ENCODE measurements at places on chromosomes 2 and 18.
A peak's percentile ranks its signal among the peaks of the same experiment; 100 is the strongest.

GRCh38 chr2:30948130-30948529, 140.9 kb upstream of the CAPN13 start:
- DNase-seq: no peak

DNA sequence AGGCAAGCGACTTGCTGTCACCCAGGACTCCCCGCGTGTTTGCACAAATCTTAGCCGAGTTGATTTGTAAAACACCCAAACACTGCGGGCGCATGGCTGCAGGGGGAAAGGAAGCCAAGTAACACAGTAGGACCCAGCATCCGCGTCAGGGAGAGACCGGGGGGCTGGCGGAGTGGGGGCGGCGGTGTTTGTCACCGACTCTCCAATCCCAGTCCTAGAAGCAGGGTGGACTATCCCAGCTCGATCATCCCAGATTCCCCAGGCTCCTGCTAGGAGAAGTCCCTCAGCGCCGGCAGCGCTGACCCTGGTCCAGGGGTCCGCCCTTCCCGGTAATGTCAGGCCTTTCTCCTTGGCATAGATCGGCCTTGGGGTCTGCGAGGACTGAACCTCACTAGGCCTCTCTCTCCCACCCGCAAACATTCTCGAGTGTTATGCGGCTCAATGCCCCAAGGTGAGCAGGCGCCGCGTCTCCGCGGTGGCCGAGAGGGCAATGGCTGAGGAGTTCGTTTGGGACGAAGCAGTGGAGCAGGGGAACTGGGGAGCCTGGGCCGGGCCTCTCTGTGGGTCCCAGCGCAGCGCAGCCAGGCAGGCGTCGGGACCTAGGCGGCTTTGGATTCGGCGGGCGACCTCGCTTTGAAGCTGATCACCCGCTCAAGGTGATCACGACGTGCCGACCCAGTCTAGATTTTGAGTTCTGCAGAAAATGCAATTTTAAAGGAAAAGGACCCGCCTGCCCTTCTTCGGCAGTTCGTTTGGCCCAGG, 1.5 kb upstream of the GDF7 start:
- no peak for DNase-seq

DNA sequence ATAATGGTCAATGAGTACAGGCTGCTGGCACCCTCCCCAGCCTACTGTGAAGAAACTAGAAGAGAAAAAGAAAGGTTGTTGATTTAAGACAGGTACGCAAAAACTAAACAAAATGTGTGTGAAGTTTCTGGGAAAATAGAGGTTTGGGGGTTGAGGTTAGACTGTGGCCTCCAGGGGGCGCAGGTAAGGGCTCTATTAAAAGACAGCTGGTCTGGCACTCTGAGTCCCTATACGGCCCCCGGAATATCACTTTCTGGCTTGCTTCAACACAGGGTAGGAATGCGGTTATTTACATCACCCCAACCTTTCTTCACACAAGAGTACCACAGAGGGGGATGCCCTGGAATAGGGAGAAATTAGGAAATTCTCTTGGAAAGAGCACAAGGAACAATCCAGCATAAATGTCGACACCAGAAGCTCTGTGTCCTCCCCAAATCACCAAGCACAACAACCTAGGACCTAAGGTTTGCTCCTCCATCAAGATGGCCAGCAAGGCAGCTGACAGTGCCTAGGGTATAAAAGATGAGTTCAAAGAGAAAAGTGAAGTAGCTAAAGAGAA, 480.8 kb upstream of the KLHL29 start:
- peak; percentile 7 for DNase-seq

DNA sequence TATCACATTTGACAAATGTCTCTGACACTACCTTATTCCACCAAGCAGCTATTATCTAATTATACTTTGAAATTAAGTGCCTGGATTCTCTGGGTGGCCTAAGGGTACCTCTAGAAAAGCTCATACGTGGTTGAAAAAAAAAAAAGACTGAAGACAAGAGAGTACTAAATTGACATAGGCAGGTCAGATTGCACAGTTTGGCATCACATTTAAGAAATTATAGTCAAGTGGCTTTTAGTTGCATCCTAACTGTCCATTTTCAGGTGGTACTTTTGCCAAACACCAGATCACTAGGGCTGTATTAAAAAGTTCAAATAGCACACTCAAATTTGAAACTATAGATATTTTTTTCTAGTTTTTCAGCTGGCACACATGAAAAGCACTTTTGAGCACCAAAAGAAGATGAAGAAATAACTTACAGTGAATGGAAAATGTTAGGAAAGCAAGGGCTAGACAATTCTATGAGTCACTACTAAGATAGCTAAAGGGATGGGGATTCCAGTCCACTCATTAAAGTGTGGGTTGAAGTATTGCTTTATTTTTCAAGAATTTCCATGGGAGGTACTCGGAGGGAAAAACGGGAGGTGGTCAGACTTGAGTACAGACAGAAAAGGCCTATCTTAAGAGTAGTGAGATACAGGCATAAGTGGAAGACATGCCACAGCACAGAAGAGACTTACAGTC, 106.5 kb upstream of the COL5A2 start:
- no peak for DNase-seq

DNA sequence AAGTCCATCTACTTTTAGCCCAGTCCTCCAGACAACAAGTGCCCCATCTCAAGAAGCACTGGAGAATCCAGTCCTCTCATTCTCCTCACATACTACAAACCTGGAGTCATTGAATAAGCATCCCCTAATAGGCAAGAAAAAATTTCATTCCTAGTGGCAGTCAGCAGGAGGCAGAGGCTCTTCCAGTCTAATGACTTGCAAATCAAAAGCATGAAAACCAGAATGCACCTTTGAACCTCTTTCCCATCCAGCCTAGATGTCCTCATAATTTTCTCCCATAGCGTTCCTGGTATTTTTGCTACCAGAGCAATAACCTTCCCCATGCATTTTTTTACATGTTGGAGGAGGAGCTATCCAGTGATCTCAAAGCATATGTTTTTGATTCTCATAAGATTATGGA, 252.6 kb downstream of the TTC32 start:
- DNase-seq: no peak

GRCh38 chr2:129876541-129876940, 102.9 kb upstream of the RAB6C start:
- DNase-seq: no peak

- no peak for DNase-seq
Observed at GRCh38 chr2:27703638-27704341, 40.1 kb downstream of the SLC4A1AP start.

DNA sequence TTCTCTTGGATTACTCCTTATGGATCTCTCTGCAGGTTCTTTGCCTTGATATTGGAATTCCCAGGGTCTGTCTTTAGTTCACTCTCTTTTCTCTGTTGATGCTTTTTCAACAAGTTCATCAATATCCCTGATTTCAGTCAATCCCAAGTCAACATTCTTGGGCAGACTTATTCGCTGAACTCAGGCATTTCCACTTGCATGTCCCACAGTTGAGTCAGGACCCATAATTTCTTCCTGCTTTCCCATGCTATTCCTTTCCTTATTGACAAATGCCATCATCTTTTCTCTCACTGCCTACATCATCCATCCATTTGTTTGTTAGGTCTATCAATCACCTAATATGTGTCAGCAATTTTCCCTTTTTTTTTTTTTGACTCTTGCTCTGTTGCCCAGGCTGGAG, 11.6 kb downstream of the GPD2 start:
- no peak for DNase-seq

DNA sequence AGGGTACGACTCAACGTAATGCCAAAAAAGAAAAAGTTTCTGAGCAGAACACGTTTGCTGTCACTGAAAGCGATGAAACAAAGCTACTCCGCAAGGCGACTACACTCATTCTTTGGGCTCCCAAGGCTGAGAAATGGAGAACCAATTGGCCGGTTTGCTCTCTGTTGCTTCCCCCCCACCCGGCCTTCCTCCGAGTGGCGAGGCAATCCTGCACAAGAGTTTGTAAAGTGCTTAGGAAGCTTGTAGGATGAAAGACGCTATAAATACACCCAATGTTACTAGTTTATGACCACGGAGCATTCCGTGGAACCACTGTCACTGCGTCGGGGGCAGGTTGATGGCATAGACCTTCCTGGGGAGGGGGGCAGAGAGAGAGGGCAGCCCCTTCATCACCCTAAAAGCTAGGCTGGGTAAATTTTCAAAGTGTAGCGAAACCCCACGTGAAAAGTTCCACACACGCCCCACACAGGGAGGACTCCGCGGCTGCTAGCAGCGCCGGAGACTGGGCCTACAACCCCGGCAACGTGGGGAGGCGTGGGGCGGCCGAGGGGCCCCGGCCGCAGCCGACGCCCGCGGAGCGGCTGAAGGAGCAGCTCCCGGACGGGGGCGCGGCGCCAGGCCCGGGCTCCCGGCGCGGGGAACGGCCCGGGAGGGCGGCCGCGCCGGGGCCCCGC, 915 bp downstream of the CUL3 start:
- no peak for DNase-seq

- peak; percentile 42 for DNase-seq
Observed at GRCh38 chr2:97740590-97741182, 27.3 kb downstream of the ZAP70 start.

GRCh38 chr2:199734011-199734410, 117.0 kb downstream of the FTCDNL1 start:
- DNase-seq: no peak

DNA sequence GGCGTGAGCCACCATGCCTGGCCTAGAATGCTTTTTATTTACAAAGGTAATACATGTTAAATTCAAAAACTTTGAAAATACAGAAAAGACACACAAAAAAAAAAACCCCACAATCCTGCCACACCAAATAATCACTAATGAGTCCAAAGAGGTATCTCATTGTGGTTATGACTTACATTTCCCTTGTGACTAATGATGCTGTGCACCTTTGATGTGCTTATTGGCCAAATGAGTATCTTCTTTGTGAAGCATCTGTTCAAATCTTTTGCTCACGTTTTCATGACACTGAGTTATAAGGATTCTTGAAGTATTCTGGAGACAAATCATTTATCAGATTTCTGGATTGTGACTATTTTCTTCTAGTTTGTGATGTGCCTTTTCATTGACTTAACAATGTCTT, 6.4 kb upstream of the NLRC4 start:
- no peak for DNase-seq

GRCh38 chr2:162538967-162539366, 195.0 kb downstream of the GCA start:
- DNase-seq: no peak

DNA sequence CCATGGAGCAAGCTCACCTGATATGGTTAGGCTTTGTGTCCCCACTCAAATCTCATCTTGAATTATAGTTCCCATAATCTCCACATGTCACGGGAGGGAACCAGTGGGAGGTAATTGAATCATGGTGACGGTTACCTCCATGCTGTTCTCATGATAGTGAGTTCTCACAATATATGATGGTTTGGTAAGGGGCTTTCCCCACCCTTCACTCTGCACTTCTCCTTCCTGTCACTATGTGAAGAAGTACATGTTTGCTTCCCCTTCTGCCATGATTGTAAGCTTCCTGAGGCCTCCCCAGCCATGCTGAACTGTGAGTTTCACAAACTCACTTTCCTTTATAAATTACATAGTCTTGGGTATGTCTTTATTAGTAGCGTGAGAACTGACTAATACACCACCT, 435.7 kb upstream of the ID2 start:
- DNase-seq: no peak

- no peak for DNase-seq
Observed at GRCh38 chr18:13447621-13448334, 229.2 kb downstream of the LDLRAD4 start.

DNA sequence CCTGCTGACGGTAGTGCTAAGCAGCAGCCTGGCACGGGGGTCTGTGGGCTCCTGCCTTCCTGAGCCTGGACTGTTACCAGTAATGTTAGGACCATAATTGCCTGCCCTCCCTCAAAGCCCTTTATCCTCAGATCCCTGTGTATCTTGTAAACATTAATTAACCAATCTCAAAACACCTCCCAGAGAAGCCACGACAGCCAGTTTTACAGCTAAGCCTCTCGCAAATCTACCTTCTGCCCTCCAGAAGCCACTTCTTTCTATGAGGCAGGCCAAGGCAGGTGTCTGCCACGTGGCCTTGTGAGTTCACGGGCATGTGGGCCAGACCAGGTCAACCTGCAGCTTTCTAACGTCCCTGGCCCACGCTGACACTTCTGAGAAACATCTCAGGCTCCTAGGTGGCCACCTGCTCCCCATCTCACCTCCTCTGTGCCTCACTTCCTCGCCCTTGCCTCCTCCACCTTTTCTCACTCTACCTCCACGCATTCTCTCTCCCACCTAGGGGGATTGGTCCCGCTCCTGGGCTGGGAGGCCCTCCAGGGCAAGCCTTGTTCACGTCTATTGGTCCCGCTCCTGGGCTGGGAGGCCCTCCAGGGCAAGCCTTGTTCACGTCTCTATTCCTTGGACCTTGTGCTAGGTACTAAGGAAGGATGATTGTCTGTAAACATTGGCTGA, 64.3 kb downstream of the EDAR start:
- DNase-seq: no peak

DNA sequence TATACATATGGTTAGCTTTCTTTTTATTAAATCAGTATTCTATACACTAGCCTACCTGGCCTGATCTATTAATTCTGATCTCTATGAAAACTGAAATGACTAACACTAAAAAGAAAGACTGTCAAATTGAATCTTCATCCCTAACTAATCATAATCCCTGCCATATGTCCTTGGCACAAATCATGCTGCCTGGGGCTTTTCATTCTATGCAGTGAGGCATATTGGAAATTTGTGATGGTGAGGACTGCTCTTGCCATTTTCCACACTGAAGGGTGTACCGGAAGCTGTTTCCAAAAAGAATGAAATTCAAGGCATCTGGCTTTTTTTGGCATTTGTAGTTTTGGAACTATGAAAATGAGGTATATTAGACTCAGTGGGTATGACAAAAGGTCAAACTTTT, 39.7 kb downstream of the RAPGEF4 start:
- DNase-seq: no peak

- no peak for DNase-seq
Observed at GRCh38 chr2:28339516-28340175, 53.0 kb upstream of the FOSL2 start.

GRCh38 chr2:56211048-56211447, 27.3 kb downstream of the CCDC85A start:
- DNase-seq: no peak

DNA sequence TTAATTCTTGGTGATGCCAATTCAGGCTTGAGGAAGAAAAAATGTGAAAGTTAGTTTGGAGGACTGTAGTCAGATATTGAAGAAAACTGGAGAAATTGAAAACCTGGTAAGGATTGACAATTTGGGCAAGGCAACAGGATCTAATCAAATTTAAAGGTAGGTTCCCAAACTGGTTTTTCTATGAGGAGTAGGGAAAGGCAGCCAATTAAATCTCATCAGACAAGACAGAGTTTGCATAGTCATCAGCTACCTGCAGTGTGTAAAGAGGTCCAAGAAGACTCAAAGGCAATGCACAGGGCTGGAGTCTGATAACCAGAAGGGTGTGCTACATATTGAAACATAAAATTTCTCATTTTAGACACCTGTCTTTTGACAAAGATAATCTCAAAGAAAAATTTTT, 16.0 kb upstream of the CAB39 start:
- DNase-seq: no peak

DNA sequence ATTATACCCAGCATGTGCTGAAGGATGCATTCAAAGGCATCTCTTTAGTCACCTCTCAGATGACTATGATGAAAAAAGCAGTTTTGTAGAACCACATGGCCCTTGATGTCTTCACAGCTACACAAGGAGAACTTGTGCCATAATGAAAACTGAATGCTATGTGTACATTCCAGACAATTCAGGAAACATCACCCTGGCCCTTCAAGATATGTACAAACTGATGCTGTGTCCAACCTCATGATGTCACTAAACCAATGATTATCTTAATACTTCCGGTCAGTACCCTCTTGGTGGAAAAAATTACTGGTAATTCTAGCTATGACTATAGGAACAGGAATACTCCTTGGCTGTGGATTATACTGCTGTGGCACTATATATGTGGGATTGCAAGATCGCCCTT, 20.0 kb downstream of the DUSP11 start:
- DNase-seq: no peak

- DNase-seq: no peak
Observed at GRCh38 chr2:105143467-105144151, 97.9 kb upstream of the GPR45 start.

Data from Panc1 (cell line).